NCI-H524 treated with DMSO at 0.1 percent for 48 hours (cell line): ENCODE measurements at places on chromosomes 2 and 18.

DNA sequence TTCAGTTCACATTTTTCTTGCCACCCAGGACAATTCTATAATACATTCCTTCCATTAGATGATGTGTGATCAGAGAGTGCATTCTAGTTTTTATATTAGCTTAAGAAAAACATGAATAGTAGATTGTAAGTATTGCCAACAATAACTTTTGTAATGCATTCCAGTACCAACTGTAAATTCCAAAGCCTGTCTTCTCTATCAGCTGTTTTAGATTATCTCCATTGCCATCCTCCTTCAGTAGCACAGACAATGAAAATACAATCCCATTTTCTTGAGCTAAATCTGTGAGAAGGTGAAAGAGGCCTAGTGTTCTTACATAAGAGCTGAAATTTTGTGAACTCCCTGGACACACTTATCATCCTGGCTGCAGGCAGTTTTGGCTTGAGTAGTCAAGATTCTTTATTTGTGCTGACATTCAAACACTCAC, 103.9 kb downstream of the CCBE1 start:
- no peak for DNase-seq

DNA sequence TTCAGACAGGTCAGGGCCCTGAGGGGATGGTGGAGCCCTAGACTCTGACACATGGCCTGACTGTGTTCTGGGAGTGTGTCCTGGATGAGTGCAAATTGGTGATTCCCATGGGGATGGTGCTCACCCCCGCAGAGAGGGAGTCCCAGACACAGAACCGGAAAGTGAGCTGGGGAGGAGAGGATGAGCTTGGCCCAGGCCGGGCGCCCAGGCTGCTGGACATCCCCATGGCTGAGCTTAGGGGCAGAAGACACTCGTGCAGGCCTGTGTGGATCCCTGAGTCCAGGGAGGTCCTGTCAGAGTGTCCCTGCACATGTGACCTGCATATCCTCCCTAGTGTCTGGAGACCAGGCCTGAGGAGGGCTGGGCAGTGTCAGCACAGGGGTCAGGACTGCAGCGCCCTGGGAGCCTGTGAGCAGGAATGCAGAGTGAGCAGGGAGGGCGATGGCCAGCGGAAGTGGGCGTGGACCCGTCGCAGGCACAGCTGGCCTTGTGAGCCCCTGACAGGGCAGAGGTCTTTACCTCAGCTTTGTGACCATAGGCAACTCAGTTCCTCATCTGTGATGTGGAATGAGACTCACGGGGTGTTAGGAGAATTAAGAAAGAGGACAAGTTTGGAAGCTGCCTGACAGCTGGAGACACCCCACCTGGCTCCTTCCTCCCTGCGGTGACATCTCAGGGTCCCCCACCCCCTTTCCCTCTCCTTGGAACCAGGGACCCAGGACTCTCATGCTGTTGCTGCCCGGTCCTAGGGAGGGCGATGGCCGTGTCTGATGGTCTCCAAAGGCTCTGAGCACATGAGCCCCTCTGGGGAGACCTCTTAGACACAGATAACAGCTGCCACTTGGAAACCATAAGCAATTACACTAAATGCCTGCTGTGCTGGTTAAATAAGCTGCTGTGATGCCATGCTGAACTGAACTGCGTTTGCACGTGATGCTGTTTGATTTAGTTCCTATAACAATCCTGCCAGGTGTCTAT, 62.6 kb upstream of the HS6ST1 start:
- DNase-seq: peak; percentile 79

DNA sequence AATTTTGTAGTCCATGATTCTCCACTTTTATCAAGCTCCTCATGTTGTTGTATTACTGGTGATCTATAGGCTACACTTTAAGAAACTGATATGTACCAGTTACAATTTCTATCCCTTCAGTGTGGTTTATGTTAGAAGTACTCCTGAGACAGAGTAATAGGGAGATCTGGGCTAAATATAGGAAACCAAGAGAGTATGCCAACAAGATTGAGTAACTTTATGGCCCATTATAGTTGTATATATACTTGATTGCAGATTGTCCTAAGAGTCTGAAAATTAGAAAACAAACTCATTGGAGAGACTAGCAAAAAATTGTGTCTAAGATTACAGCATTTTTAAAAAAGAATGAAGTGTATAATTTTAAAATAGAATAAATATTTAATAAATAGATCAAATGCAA, 605.6 kb downstream of the XIRP2 start:
- DNase-seq: no peak

DNA sequence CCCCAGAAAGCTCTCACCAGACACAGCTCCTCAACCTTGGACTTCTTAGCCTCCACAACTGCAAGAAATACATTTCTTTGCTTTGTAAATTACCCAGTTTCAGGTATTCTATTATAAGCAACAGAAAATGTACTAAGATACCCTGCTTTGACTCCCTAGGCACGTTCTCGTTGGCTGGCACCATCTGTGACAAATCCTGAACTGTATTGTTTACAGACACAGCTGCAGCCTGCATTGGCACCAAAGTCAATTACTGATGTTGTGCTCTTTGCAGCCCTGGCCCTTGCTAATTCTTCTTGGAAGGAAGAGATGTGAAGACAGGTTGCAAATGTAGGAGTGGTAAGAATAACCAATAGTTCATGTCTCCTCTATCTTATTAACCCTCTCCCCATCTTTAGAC, 72.7 kb upstream of the FAM136A start:
- no peak for DNase-seq

DNA sequence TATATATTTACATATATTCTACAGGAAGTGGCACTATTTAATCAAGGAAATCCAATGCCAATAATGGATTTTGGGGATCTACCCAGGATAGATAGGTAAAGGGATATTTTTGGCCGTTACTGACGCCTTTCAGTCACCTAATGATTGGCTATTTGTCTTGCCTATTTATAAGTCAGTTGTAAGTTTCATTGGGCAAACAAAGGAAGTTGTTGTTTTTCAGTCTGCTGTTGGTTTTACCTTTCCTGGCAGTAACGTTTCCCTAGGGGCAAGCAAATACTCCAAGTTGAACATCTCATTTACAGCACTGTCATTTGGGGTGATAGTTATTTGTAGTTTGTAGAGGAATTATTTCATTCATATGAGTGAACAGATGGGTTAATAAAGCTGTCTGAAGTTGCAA, 17.0 kb upstream of the LANCL1 start:
- no peak for DNase-seq

DNA sequence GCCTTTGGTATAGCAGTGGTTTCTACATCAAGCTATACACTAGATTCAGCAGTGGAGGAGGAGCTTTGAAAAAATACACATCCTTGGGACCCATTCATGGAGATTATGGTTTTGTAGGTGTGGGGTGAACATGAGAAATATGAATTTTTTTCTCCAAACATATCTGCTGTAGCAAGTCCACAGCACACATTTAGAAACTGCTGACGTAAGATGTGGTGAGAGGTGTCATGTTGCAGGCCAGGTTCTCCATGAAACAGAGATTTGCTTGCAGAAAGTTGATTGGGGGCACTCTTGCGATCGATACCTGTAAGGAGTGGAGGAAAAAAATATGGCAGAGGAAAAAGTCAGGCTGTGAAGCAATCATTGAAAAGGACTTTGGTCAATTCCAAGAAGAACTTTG, 67.9 kb downstream of the FASTKD2 start:
- DNase-seq: no peak

DNA sequence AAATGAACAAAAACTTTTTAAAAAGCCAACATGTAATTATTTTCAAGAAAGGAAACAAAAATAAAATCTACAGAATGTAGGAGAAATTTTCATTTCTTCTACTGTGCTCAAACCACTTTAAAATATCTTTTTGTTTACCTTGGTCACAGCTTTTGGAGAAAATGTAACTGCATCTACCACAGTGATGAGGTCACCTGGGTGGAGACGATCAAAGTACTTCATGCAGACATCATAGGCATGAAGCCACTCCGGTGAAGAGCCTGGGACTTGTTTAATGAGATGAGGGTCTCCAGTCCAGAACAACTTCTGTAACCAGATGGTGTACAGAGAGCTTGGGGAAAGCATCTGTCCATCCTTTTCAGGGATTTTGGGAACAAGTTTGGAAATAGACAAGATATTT, 285.8 kb downstream of the NBAS start:
- DNase-seq: peak; percentile 47

- DNase-seq: no peak
Observed at GRCh38 chr18:44741511-44741910, 60.8 kb downstream of the SETBP1 start.

DNA sequence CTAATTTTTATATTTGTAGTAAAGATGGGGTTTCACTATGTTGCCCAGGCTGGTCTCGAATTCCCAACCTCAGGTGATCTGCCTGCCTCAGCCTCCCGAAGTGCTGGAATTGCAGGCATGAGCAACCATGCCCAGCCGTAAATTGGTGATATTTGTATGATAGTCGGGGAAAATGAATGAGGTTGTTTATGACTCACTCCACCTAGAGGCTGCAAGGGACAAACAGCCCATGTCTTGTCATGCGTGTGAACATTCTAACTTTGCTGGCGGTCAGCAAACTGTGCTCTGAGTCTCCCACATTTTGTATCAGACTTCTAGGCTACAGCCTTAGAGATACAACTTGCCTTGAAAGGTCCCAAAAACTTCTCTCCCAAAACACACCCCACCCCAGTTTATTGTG, 133.5 kb upstream of the DTNA start:
- DNase-seq: no peak

- no peak for DNase-seq
Observed at GRCh38 chr2:42913280-42913878, 121.0 kb upstream of the HAAO start.

GRCh38 chr2:54054271-54054670, 61.1 kb upstream of the ACYP2 start:
- no peak for DNase-seq

- no peak for DNase-seq
Observed at GRCh38 chr2:6418291-6418690, 447.4 kb downstream of the CMPK2 start.

DNA sequence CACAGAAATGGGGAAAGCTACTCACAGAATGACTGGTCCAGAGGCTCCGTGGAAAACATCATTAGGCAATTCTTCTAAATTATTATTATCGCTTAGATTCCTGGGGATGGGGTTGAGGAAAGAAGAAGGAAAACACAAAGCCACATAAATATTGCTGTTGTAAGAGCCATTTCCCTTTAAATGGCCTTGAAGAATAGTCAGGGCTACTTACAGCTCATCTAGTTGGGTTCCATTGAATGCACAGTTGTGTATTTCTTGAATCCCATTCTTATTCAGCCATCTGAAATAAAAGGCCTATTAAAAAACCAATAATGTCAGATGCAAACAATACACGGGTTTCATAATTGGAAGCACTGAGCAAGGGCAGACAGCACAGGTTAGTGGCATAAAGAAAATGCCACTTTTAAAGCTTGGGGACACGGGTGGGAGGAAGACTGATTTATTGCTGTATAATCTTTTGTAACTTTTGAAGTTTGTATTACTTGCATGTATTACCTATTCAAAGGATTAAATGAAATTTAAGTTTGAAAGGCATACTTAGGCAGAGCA, 171.4 kb downstream of the FSHR start:
- DNase-seq: no peak

DNA sequence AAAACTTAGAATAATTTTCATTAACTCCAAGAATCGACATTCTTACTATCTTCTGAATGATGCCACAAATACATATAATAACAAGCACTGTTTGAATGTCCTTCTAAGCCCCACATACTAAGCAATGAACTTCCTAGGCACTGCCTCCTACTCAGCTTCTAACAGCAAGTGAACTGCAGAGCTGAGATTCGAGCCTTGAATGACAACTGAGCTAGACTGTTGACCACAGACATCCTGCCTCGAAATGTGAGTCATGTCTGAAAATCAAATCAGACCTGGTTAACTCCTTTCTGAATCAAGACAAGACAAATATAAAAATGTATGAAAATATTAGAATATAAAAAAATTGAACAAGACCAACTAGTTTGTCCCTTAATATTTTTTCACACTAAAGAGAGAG, 108.1 kb downstream of the MYT1L start:
- DNase-seq: no peak
